NCI-H510A (cell line): ENCODE measurements at places on chromosomes 1 and 21.
A peak's percentile ranks its signal among the peaks of the same experiment; 100 is the strongest.

DNA sequence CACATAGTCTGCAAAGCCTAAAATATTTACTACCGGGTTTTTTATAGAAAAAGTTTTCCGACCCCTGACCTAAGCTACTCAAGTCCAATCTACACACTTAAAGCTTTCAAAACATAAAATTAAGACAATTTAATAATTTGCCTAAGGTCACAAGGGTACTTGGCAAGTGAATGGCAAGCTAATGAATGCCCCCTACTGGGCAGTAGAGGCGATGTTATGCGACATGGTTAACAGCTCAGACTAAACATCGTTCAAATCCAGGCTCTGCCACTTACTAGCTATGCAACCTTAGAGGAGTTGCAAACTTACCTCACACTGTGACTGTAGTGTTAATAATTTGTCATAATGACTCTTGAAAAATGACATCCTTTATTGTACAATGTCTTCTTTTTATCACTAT, 317.2 kb upstream of the NFIA start:
- peak; percentile 26 for DNase-seq

- no peak for DNase-seq
Observed at GRCh38 chr21:29233256-29233546, 65.5 kb upstream of the BACH1 start.

DNA sequence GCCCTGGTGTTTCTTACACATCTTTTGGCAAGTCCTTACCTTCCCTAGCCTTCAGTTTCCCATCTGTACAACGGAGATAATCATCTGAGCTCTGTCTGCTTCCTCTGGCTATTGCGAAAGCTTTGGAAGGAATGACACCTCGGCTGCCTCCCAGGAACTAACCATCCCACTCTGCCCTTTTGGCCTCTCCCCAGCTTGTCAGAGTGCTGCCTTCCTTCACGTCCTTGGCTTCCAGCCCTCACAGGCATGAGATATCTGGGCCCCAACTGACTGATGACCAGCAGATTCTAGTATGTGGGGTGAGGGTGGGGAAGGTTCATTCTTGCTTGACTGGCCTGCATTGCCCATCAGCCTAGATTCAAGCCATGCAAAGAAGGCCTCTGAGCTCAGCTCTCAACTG, 253.1 kb upstream of the FGGY start:
- DNase-seq = no peak

GRCh38 chr1:176559878-176560277, 96.9 kb downstream of the PAPPA2 start:
- DNase-seq = peak; percentile 18

- DNase-seq = no peak
Observed at GRCh38 chr1:111729946-111730681, 9.1 kb downstream of the INKA2 start.

GRCh38 chr21:43812139-43812821, 22.9 kb downstream of the RRP1 start:
- DNase-seq = peak; percentile 82

DNA sequence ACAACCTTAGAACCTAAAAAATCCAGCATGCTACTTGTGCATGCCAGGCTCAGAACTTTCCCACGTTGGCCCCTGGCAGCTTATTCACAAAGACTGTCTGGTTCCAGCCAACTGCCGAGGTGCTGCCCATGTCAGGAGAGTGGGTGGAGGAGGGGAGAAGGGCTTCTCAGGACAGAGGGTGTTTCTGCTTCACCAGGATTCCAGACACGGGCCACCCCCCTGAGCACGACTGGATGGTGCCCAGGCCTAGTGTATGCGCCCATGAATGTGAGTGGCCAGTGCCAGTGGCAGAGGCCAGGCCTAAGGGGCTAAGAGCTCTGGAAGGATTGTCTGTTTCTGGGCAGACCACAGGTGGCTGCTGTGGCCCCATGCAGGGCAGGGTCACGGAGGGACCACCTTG, 148.2 kb upstream of the COL6A1 start:
- no peak for DNase-seq

- DNase-seq = no peak
Observed at GRCh38 chr1:44326024-44326701, 28.9 kb downstream of the ERI3 start.

GRCh38 chr1:57307392-57308170, 116.3 kb downstream of the DAB1 start:
- no peak for DNase-seq

GRCh38 chr1:14476170-14476955, 122.1 kb upstream of the KAZN start:
- no peak for DNase-seq

- DNase-seq = no peak
Observed at GRCh38 chr1:83546874-83547273, 452.1 kb downstream of the TTLL7 start.

GRCh38 chr1:234889643-234890042, 239.0 kb downstream of the TOMM20 start:
- DNase-seq = no peak

DNA sequence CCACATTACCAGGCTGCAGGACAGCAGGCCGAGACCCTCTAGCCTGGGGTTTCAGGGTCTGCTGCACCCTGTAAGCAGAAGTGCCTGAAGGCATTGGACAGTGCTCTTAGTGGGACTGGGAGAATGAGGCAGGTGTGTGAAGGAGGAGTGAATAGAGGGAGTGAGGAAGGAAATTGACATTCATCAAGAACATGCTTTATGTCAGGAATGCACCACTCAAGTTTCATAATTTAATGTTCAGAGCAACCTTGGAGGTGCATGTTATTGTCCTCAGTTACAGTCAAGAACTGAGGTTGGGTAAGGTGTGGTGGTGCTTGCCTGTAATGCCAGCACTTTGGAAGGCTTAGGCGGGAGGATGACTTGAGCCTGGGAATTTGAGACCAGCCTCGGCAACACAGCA, 11.7 kb upstream of the GPR37L1 start:
- no peak for DNase-seq

DNA sequence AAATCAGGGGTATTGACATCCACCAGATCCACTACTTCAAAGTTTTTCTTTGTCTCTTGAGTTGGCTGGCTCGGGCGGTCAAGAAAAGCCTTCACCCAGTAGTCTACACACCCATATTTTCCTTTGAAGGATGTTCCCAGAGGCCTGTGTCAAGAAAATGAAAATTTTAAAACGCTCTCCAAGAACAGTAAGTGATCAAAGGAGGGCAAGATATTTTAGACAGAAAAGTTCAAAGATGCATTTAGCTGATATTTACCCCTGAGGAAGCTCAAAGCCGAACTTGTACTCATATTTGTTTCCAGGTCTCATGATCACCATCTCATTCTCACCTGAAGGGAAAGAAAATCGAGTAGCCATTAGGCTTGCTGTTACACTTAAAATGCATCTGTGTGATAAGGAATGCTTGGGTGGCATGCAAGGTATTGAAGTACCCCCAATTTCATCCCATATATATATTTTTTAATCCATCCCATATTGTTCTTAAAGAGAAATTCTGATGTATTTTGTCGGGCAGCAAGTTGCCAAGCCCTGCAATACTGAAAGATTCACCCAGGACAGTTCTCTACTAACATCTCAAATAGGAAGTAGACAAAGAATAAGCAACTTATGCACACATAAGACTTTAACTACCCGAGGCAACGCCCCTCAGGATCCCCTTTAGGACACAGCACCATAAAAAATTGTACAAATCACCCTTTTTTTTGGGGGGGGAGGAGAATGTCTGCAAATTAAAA, 1.1 kb downstream of the TXNIP start:
- no peak for DNase-seq

DNA sequence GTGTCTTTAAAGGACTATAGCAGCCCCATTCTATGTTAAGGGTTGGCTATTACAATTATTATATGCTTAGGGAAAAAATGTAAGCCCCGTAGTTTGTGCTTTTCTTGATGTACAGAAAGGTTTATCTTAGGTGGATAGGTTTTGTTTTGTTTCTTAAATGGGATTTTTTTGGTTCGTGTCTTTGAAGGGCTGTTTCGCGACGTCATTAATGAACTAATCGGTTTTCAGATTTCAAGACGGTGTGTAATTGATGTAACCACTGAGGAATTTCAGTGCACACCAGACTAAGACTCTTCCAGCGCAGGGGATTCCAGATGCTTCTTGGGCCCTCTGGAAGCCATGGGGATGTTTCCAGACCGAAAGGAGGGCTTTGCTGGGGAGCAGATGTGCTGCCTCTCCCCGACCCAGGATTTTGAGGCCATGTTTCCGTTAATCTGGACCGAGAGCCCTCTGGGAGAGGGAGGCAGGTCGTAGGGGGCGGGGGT, 4.8 kb upstream of the SIM2 start:
- no peak for DNase-seq

- DNase-seq = no peak
Observed at GRCh38 chr1:163337631-163338030, 15.9 kb downstream of the NUF2 start.

DNA sequence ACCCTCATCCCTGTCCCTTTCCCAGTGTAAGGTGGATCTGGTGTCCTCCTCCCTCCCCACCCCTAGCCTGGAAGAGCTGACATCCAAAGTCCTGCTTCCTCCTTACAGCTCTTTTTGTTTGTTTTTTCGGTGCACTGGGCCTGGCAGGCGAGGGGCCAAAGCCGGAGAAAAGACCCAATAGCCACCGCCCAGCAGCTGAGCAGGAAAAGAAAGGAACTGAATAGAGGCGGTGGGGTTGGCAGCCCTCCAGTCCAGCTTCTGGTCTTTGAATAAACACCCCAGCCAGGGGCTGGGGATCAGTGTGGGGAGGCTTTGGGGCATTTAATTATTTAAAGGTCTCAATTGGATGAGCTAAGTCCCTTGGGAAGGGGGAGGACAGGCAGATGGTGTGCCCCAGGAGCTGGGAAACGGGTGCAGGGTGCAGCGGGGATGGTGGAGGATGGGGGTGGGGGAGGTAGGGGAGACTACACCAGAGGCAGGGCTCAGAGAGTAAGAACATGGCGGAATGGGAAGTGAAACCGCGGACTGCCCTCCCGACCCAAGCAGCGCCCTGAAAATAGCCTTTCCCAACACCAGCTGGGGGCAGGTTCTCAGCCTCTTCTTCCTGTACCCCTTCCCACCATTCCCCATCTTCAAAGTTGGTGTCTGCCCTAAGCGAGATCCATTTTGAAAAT, 20.2 kb downstream of the BTG2 start:
- peak; percentile 76 for DNase-seq

- no peak for DNase-seq
Observed at GRCh38 chr1:190327271-190327670, 150.4 kb downstream of the BRINP3 start.

DNA sequence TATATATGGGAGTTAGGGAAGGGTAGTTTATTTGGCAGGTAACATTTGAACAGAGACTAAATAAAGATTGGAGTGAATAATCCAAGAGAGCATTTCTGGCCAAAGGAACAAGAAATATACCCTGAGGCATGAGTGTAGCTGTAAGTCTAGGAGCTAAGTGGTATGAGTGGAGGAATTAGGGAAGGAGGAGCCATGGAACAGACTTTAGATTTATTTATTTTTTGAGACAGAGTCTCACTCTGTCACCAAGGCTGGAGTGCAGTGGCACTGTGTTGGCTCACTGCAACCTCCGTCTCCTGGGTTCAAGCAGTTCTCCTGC, 18.4 kb downstream of the CAPZA1 start:
- DNase-seq = no peak

DNA sequence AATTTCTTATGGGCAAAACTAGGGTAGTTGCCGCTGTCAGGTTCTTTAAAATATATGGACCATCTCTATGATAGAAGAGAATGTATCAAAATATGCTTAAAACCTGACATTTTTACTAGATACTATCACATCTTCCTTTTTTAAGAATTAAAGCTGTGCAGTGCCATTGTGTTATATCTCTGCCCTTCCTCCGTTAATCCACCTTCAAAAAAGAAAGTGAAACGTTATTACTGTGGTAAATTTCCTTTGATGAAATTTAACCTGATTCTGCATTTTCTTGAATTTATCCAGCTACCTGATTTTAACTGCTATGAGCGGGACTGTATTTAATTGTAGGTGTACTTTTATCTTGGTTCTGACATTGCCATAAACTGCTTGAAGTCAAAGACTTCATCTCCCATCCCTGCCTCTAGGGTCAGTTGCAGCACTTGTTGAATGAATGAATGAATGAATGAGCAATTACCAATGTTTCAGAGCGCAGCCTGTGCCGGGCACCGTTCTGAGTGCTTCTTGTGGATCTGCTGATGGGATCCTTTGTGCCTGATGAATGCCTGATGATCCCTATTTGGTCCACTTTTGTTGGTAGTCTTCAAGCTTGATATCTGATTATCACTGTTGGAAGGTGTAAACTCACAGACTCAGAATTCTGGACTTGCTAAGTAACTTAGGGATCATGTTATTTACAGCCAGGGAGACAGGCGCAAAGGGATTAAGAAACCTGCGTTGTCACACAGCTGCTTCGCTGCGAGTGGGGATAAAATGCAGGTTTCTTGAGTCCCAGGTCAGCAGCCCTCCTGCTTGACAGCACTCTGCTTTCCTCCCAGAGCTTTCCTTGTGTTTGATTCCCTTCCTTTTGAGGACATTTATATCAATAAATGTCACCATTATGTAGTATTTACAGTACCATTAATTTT, 30.1 kb downstream of the SMYD2 start:
- DNase-seq = no peak

- no peak for DNase-seq
Observed at GRCh38 chr1:154753426-154753825, 116.7 kb downstream of the KCNN3 start.

DNA sequence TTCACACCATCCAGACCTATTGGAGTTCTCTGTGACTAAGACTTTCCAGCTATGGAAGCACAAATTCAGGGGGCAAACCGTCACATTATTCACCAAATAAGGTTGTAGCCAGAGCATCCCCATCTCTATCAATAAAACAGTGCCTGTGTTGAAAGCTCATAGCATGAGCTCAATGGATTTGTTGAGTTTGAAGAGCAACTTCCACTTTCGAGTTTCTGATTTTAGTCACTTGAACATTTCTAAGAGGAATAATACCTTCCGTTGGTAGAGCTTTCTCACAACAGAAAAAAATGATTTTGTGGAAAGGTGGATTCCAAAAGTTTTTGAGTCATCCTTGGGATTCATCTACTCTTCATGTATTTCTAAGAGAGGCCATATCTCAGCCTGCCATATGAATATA, 13.0 kb upstream of the ELAVL4 start:
- DNase-seq = no peak

DNA sequence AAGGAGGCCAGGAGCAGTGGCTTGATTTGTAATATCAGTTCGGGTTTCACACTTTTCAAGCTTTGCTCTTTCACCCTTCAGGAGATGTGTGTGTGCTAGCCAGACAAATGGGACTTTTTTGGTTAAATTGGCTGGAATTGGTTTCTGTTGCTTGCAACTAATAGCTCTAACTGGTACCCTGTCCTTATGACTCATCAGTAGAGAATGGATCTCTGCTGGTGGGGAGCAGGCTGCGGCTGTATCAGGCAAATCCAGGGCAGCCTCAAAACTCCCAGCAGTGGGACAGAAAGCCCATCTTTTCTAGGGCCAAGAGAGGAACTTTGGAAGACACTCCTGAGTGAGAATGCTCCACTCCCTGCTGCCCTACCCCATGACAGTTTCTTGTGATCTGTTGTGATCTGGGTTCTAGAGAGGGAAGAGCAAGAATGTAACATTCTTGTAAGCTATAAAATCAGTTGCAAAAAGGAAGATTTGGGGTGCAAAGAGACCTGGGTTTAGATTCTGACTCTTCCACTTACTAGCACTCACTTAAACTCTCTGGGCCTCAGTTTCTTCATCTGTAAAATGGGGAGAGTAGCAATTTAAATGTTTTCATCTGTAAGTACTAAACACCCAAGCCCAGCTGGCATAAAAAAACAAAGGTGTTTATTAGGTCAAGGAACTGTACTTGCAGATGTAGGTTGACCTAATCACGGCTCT, 257.0 kb upstream of the TMEM51 start:
- DNase-seq = no peak

GRCh38 chr1:162625679-162626078, 6.6 kb upstream of the DDR2 start:
- no peak for DNase-seq
